Urothelium cell line (cell line): ENCODE measurements at places on chromosomes 6 and 20.

DNA sequence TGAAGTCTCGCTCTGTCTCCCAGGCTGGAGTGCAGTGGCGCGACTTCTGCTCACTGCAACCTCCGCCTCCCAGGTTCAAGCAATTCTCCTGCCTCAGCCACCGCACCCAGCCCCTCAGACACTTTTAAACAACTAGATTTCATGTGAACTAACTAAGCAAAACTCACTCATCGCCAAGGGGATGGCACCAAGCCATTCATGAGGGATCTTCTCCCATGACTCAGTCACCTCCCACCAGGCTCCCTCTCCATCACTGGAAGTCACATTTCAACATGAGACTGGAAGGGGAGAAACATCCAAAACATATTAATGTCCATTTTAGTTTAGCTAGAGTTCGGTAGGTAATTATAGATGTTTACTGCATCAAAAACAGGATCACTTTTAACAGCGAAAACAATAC, 95.9 kb upstream of the PRL start:
- no peak for DNase-seq

DNA sequence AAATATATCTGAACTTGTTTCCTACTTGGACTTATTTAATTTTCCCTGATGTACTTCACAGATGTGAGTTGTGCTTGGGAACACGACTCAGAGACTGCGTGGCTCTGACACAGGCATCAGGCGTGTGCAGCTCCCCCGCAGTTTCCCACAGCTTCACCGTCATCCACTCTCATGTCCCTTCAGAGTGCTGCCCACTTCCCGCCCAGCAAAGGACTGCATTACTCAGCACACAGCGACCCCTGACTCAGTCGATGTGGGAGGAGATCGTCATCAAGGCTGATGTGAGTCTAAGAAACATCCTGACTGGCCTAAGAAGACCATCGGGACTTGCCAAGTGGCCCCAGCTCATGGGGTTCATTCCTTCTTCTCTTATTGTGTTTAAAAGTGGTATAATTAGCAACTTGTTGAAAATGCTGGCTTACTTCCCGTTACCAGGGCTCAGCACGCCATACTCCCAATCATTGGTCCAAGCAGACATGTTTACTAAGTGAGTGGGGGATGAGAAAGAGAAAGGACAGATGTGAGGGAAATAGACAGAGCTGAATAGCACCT, 539.4 kb upstream of the JARID2 start:
- peak; percentile 69 for DNase-seq

- DNase-seq: peak; percentile 83
Measured at GRCh38 chr20:47610247-47610944, 108.7 kb downstream of the NCOA3 start.

- DNase-seq: no peak
Measured at GRCh38 chr6:131367206-131367873, 205.7 kb upstream of the ARG1 start.

DNA sequence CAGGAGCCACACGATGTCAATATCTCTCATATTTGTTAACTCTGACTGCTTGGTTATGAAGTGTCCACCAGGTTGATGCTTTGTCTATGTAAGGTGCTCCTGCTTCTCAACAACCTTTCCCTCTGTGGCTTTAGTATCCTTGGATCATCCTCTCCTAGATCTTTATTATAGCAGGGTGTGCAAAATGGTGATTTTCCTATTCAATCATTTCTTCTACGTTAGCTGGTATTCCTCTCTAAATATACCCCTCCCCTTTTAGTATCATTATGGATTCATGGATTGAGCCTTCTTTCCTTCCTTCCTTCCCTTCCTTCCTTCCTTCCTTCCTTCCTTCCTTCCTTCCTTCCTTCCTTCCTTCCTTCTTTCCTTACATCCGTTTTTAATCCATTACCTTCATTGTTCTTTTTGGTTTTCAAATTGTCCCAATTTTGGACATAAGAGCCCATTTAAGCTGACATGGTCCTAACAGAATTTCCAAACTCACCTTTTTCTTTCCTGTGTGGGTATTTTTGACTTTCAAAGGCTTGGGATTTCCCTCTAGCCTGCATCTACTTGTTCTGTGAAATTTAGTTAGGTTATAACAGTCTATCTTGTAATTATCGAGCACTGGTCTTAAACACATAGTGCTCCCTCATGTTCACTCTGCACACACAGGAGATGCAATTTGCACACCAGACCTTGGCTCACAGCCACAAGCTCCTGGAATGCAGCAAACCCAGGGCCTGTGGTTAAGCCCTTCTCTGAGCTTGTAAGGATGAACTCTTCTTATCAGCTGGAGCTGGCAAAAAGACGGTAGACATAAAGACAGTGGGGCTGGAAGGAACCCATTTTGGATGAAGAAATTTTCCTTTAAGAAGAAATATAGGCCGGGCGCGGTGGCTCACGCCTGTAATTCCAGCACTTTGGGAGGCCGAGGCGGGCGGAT, 109.9 kb downstream of the SLC24A3 start:
- DNase-seq: no peak

- DNase-seq: no peak
Measured at GRCh38 chr6:156781861-156782631, 4.9 kb downstream of the ARID1B start.

DNA sequence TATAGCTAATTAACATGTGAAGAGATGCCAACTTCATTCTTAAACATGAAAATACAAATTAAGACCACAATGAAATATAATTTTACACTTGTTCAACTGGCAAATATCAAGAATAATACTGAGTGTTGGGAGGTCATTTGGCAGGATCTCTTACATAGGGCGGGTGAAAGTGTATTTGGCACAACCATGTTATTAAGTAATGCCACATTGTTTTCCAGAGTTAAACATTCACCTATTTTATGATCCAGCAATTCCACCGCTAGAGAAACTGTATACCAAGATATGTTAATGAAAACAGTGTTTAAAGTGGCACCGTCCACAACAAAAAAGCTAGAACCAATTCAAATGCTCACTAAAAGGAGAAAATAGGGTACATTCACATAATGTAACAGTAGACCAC, 14.1 kb downstream of the MOCS1 start:
- DNase-seq: no peak

GRCh38 chr20:51036226-51036625, 13.3 kb upstream of the KCNG1 start:
- no peak for DNase-seq

GRCh38 chr6:93272896-93273295, 146.5 kb downstream of the EPHA7 start:
- DNase-seq: no peak

GRCh38 chr6:87921034-87921433, 126.6 kb upstream of the SPACA1 start:
- no peak for DNase-seq

DNA sequence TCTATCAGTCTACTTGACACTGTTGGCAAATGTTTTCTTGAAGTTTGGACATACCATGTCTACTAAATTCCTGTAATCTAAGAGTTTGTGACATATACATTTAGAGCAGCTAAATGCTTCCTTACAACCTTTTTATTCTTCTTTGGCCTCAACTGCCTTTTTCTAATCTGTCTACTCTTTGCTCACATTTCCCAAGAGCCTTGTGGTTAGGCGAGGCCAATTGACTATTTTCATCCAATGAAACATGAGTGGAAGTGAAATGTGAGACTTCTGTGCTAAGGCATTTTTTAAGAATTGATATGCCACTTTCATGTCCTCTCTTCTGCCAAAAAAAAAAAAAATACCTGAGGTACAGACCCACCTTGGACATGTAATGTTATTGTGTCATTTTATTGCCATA, 158.2 kb upstream of the MCHR2 start:
- no peak for DNase-seq
